ENCODE measurements at places on chromosomes 16 and 17.
A peak's percentile ranks its signal among the peaks of the same experiment; 100 is the strongest.

DNA sequence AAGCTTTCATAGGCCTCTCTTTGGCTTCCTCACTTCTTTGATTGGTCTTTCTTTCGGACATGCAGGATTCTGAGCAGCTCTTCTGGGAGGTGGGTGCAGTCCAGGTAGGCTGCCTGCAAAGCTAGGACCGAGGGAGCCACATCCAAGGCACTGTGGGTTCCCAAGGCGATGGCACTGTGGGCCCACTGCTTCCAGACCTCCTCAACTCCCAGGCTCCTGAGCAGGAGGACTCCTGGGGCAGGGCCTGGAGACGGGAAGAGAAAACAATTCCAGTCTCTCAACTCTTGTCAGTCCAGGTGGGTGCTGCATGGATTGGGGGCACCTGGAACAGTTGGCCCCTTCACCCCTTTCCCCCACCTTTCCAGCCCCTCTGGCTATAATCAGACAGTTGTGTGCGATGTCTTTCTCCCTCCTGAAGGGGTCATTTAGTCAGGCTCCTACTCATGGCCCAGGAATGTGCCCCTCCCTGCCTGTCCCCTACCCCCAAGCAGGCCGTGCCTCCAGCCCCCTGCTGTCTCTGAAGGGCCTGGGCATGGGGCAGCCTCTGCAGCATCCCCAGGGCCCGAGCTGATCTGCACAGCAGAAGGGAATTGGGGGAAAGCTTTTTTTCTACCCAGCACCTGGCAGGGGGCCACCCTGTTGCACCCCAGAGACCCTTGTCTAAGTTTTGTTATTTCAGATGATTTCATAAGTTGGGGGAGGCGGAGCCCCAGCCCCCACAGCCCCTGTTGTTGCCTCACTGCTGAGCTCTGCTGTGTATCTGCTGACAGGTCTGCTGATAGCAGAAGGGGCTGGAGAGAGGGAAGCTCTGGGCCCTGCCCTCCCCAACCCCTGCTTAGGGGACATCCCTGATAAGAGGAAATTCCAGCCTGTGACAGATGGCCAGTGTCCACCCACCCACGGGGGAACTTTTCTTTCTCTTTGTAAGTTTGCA lies 330.3 kb downstream of the SEC14L1 start:
- ATAC-seq, result no peak

GRCh38 chr17:73017658-73018057 lies 74.8 kb downstream of the SLC39A11 start:
- no peak for ATAC-seq

GRCh38 chr17:62652251-62653001 lies 25.0 kb downstream of the MRC2 start:
- ATAC-seq, result peak; percentile 52

DNA sequence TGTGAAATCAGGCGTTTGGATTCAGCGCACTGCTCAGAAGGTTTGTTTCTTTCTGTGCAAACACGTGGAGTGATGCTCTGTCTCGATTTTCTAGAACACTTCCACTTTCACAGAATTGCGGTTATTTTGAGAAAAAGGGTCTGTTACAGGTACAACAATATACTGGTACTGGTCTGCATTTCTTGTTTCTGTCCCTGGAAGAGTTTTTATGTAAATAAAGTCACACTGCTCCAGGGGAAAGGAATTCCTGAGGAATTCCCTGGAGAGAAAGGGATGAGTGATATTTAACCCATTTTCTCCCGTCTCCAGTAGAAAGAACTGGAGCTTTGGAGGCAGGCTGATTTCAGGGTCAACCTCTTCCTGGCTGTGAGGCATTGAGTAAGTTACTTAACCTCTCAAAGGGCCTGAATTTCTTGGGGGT lies 16.2 kb upstream of the RMI2 start:
- no peak for ATAC-seq

- ATAC-seq, result no peak
Measured at GRCh38 chr17:45867702-45868101, 23.0 kb downstream of the SPPL2C start.

GRCh38 chr16:67917140-67917851 lies 14.4 kb downstream of the CTRL start:
- no peak for ATAC-seq

DNA sequence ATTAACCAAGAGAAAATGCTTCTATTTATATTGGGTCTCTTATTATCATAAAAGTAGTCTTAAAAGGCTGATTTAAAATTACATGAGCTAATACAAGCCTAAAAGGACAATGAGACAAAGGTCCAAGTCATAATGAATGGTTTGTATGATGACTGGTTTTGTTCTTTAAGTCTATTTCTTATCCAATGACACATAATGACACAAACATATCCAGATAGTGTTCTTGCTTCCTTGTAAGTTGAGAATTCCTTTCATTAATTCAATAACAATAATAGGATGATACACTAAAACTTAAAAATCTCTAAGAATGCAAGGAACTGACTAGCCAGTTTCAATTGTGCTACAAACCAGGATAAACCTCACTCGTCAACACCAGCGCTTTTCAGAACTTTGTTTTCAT lies 244.1 kb downstream of the CEP112 start:
- no peak for ATAC-seq

DNA sequence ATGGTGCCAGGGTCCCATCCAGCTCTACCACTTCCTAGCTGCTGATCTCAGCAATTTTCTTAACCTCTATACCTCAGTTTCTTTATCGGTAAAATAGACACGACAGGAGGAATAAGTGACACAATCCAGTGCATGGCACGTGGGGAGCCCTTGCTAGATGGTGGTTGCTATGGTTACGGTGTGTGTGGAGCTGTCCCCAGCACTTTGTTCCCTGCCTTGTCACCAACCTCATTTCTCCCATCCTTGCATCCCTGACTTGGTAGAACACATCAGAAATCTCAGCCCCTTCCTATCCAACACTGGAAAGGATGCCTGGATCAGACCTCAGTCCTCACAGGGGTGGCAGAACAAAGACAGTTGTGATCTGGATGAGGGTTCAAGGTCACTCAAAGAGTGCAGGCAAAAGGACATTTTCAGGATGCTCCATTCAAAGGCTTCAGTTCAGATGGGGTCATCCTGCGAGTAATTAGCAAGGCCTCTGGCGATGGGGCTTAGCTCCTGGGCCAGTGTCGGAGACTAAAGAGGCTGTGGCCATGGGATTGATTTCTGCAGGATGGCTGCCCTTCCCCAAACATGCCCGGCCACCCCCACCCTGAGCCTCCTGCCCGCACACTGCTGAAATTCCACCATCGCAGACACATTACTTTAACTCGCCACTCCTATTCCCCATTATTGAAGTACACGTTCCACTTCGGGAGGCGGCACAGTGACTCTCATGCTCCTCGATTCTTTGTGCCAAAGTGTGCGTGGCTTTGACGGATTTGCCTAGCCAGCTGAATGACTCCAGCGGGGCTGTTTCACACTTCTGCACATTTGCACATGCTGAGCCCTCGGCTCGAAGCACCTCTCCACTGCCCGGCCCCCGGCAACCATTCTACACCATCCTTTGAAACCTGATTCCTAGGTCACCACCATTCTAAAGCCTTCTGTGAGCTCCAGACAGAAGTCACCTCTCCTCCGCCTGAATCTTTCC lies 40.3 kb downstream of the WNT3 start:
- ATAC-seq, result no peak

DNA sequence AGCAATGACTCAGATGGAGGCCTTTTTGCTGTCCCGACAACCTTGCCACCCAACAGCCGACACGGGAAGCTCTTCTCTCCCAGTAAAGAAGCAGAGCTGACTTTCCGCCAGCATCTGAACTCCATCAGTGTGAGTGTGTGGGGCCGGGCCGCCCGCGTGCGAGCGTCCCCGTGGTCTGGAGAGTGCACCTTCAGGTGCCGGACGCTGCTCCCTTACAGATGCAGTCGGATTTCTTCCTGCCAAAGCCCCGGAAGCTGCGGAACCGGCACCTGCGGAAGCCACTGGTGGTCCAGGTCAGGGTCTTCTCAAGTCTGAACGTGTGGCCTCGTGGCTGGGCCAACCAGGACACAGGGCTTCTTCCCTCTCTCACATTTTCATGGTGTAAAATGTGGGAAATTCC lies 15.5 kb upstream of the JPT2 start:
- no peak for ATAC-seq

DNA sequence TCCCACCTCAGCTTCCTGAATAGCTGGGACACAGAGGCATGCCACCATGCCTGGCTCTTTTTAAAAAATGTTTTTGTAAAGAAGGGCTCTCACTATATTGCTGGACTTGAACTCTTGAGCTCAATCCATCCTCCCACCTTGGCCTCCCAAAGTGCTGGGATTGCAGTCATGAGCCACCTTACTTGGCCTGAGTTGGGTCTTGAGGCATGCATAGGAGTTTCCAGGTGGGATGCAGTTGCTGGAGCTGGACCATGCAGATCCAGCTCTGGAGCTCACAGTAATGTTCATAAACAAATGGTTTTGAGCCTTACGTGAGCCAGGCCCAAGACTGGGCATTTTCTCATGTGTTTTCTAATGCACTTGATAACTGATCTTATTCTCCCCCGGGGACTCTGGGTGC lies 22.9 kb downstream of the RBFOX3 start:
- ATAC-seq, result no peak

DNA sequence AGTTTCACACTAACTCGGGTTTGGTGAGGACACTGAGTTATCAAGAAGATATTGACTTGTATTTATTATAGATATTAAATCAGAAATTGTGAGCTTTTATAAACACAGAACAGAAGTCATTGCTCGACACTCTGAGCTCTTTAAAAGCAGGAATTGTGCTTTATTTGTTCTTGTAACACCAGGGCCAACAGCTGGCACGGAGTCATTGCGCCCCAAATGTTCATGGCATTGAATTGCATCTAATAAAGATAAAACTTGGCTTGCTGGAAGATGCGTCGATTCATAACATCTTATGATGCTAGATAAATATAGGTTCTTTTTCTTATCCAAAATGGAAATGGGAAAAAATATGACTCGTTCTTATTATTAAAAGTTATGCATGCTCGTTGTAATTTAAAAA lies 11.8 kb upstream of the MLYCD start:
- ATAC-seq, result no peak

- ATAC-seq, result no peak
Measured at GRCh38 chr16:85850344-85850880, 48.5 kb upstream of the IRF8 start.

- ATAC-seq, result no peak
Measured at GRCh38 chr16:2810651-2811050, 6.4 kb upstream of the PRSS21 start.

- no peak for ATAC-seq
Measured at GRCh38 chr17:45836047-45837044, 8.3 kb upstream of the SPPL2C start.

- ATAC-seq, result no peak
Measured at GRCh38 chr17:42904110-42904469, 3.5 kb downstream of the G6PC1 start.

DNA sequence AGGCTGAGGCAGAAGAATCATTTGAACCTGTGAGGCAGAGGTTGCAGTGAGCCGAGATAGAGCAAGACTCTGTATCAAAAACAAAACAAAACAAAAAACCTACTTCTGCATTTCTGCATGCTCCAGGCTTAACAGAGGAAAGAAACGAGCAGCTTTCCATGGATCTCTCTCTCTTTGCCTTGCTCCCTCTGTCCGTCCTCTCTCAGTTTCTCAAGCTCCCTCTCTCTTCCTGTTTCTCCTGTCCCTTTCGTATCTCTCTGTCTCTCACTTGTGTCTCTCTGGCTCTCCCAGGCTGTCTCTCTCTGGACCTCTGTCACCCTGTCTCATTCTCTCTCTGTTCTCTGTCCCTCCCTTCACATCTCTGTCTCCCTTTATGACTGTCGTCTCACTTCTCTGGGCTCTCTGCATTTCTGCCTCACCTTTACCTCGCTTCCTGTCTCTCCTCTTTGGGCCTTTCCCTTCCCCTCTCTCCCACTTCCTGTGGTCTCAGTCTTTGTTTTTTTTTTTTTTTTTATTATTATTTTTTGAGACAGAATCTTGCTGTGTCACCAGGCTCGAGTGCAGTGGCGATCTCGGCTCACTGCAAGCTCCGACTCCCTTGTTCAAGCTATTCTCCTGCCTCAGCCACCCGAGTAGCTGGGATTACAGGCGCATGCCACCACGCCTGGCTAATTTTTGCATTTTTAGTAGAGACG lies 4.1 kb upstream of the PITPNA start:
- no peak for ATAC-seq

DNA sequence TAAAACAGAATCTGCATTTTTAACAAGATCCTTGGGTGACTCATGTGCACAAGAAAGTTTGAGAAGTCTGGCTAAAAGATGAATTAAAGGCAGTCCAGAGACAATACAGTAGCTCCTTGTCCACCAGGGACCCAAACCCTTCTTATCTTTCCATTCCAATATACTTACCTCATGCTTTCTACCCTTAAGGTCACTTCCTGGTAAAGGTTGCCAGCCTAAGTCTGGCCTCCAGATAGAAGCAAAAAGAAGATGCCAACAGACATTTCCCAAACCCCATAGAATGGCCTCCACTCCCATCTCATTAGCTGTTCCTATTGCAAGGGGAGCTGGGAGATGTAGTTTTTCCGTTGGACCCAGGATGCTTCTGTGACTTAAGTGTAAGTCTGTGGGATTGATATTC lies 101.4 kb upstream of the XYLT1 start:
- ATAC-seq, result no peak

DNA sequence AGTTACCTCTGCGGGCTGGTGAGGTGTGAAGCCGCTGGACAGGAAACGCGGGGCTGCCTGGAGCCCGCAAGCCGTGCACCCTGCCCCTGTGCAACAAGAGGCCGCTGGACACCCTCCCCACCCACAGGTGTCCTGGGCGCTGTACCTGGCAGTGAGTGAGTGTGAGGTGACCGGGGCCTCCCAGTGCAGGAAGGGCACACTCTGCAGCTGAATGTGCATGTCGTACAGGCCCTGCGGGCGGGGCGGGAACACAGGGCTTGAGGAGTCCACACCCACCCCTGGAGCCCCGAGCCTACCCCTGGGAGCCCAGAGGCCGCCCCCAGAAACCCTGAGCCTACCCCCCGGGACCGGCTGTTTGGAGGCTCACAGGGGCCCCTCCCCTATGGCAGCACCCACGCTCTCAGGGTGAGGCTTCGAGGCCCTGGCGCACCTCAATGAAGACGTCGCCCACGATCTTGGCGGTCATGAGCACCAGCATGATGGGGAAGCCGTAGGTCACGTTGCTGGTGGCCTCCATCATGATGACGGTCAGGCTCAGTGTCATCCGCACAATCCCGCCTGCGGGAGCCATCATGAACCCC lies 4.3 kb upstream of the CCDC154 start:
- ATAC-seq, result no peak

DNA sequence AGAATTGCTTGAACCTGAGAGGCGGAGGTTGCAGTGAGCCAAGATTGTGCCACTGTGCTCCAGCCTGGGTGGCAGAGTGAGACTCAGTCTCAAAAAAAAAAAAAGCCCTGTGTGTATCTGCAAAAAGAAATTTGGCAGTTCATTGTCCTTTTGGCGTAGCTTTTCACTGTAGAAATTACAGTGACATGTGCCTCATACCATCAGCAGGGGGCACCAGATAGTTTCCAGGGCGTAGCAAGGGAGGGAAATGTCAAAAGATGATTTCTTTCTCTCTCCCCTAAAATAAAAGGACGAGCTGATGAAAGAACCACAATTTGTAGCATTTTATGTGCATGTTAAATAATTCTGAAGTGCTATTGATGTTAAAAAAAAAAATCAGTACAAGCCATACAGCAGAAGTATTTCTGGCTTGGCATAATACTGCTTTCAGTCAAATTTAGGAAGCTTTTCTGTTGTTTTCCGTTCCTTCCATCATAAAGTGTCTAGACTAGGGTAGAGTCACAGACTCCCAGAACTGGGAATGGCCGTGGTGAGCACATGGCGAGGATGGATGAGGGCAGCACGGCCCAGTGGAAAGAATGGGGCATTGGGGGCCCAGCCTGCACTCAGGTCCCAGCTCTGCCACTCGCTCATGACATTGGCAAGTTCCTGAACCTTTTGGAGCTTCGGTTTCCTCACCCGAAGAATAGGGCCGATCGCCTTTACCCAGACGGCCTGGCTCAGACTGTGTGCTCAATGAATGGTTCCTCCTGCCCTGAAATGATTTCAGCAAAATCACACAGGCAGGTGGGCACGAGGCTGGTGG lies 59.8 kb upstream of the RPH3AL start:
- ATAC-seq, result no peak

All from esophagus mucosa (tissue), 1 donor.